ENCODE measurements at places on chromosomes 7 and 10. TPM values are rescaled to one million over a fixed set of nuclear protein-coding genes. Genes with fewer than 3 reads are reported as not detected.

The NME8 gene
- not detected for total RNA-seq

The CYP2C8 gene
- total RNA-seq: not detected

The VAX1 gene
- total RNA-seq: 0.27 TPM

The CYP2C9 gene
- not detected for total RNA-seq

The OR2A12 gene
- not detected for total RNA-seq

The OR13A1 gene
- total RNA-seq: not detected

The BAIAP2L1 gene
- 14.5 TPM for total RNA-seq

The TRIL gene
- total RNA-seq: 0.20 TPM

The APBB1IP gene
- 7.4 TPM for total RNA-seq

The ACHE gene
- not detected for total RNA-seq

The MKX gene
- not detected for total RNA-seq

- DNase-seq: no peak
Observed at GRCh38 chr7:142798451-142799436, 28.0 kb downstream of the PRSS2 start.

DNA sequence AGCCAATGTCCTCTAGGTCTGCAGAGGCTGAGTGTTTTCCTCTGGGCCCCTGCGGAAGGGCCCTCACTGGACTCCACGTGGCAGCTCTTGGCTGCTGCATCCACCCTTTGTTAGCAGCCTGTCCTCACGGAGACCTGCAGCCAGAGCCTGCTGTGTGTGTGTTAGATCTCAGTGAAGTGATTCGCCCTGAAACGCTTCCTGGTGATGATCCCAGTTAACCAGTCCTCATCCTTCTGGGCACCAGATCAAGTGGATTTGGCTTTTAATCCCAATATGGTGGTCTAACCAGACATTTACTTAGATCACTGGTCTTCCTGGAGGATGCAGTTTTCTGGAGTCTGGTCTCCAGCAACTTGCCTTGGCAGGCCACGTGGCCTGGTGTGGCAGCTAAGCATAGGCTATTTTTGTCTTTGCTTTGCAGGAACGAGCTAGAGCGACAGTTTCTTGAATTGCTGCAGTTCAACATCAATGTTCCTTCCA, 39.5 kb upstream of the GJD4 start:
- DNase-seq: no peak

DNA sequence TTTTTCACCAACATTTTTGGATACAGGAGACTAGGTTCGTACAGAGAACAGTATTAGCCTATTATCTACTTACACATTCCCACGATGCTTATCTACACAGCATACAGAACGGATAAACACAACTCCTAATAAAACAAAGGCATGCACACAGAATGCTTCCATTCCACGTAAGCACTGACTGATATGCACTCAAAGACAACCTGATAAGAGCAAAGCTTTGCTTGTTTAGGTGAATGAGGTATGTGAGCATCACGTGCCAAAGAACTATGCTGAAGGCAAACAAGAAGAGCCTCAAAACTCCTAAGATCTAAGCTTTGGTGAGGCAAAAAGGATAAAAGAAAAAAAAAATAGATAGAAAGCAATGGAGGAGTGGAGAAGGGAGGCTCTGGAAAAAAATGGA, 413.5 kb upstream of the LRRN3 start:
- no peak for DNase-seq

GRCh38 chr7:69612981-69613380, 14.7 kb downstream of the AUTS2 start:
- no peak for DNase-seq

GRCh38 chr7:88302486-88302885, 4.2 kb downstream of the STEAP4 start:
- no peak for DNase-seq

DNA sequence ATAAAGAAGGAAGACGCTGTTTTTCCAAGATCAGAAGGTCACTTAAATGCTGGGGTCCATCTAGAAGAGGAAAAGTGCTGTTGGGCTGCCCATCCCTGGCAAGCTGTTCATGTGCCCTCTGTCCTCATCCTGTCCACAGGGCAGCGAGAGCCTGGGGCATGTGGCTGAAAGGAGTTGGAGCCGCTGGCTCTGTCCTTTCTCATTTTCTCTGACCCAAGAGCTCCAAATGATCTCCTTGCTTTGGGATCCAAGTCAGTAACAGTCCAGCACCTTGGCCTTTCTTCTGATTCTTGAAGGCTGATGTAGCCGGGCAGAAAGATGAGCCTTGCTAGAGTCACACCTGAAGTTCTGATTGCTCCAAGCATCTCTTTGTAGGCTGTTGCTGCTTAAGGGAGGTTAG, 44.4 kb downstream of the SPDYE5 start:
- DNase-seq: no peak

- no peak for DNase-seq
Observed at GRCh38 chr10:129516846-129517679, 50.0 kb downstream of the MGMT start.

DNA sequence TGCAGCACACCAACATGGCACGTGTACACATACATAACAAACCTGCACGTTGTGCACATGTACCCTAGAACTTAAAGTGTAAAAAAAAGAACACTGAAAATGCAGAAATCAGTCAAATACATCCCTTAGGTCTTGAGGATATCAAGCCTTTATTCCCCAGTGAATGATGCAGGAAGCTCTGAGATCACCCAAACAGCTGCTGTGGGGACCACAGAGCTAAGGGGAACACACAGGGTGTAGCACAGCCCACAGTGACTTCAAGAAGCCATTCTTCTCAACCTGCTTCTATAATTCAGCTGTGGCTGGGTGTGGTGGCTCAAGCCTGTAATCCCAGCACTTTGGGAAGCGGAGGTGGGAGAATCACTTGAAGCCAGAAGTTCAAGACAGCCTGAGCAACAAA, 314.9 kb downstream of the CALN1 start:
- DNase-seq: no peak

DNA sequence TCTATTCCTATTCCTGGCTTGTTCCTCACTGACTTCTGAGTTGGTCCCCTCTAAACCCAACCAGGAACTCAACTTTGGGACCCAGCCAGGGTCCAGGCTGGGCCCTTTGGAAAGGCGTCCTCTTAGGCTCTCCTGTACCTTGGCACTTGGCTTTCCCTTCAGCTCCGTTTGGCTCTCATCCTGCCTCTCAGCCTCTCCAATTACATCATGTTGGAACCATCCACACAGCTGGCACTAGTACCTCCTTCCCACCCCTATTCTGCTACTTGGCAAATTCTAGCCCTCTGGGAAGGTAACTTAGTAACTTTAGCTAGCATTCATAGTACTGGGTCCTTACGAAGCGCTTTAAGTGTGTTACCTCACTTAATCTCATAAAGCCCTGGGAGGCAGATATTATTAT, 205.3 kb upstream of the HABP2 start:
- DNase-seq: no peak

DNA sequence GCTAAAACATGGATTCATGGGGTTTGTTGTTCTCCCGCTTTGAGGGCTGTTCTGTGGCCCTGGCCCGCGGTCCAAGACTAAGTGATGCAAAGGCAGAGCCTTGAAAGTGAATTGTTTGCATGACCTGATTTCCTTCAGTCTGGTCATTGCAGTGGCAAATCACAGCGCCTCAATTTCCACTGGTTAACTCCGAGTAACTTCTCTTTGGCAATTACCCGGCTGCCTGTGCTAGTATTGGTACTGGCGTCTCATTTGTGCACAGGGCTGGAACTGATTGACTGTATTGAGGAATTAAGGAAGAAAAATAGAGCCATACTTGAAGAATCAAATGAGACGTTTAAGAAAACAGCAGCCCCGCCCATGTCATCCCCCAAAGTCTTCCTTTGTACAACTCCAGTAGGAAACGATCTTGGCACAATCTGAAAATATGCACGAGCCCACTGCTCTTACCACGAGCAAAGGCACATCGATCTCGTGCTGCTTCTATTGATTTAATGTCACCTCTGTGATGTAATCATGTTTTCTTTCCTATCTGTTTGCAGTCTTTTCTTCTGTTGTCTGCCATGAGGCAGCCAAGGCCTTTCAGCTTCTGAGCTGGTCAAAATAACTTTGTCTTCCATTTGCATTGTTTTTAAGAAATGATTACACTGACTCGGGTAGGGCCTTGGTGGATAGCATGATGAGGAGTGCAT, 60.6 kb upstream of the SHH start:
- DNase-seq: no peak

GRCh38 chr10:52672880-52673279, 99.7 kb downstream of the MBL2 start:
- no peak for DNase-seq

- DNase-seq: no peak
Observed at GRCh38 chr7:101985057-101985902, 167.9 kb downstream of the CUX1 start.

GRCh38 chr7:150854066-150855000, 2.0 kb downstream of the AOC1 start:
- no peak for DNase-seq

GRCh38 chr10:121681997-121682687, 83.9 kb upstream of the FGFR2 start:
- no peak for DNase-seq

GRCh38 chr10:21885940-21886339, 117.6 kb downstream of the DNAJC1 start:
- DNase-seq: no peak

- DNase-seq: peak; percentile 40
Observed at GRCh38 chr10:96720422-96721206, at the start of gene PIK3AP1. PIK3AP1 (minus strand) TSS chr10:96720514; CDS start chr10:96720394, 120 bp downstream.
